SJCRH30 (cell line): ENCODE measurements at places on chromosomes 7 and 10.
A peak's percentile ranks its signal among the peaks of the same experiment; 100 is the strongest.

DNA sequence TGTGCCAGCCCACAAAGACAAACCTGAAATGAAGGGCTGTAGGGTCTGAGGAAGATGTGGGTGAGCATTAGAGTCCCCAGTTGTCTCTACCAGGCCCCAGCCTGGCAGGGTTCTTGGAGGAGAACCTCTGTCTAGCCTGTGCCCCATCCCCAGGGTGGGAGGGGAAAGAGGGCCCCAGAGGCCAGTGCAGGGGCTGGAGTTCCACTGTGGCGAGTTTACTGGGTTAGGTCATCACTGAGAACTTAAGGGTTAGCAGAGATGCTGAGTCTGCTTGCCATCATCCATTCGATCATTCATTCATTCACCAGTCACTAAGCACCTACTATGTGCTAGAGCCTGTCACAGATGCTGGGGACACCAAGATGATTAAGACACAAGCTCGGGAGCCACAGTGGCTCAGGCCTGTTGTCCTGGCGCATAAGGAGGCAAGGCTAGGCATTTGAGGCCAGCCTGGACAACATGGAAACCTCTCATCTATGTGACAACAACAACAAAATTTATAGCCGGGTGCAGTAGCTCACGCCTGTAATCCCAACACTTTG is 2.6 kb downstream of the ANKRD2 start:
- DNase-seq = no peak

GRCh38 chr10:22761569-22762220 is 47.3 kb upstream of the PIP4K2A start:
- no peak for DNase-seq

DNA sequence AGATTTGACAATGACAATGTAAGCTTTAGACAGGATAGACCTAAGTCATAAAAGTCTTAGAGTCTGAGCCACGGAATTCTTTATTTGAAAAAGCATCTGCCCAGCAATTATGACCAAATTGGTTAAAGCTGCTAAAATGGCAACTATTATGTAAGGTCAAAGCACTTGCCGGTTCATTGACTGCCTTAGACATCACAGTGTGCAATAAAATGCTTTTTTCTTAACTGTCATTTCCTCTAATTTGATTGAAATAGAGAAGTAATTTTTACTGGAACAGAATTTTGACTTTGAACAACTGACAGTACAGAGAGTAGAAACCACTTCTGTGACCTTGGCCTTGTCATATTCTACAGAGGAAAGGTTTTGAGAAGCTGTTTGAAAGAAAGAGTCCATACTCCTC is 142.9 kb downstream of the THSD7A start:
- DNase-seq = no peak

GRCh38 chr7:116770941-116771340 is 91.4 kb upstream of the CAPZA2 start:
- DNase-seq = no peak

DNA sequence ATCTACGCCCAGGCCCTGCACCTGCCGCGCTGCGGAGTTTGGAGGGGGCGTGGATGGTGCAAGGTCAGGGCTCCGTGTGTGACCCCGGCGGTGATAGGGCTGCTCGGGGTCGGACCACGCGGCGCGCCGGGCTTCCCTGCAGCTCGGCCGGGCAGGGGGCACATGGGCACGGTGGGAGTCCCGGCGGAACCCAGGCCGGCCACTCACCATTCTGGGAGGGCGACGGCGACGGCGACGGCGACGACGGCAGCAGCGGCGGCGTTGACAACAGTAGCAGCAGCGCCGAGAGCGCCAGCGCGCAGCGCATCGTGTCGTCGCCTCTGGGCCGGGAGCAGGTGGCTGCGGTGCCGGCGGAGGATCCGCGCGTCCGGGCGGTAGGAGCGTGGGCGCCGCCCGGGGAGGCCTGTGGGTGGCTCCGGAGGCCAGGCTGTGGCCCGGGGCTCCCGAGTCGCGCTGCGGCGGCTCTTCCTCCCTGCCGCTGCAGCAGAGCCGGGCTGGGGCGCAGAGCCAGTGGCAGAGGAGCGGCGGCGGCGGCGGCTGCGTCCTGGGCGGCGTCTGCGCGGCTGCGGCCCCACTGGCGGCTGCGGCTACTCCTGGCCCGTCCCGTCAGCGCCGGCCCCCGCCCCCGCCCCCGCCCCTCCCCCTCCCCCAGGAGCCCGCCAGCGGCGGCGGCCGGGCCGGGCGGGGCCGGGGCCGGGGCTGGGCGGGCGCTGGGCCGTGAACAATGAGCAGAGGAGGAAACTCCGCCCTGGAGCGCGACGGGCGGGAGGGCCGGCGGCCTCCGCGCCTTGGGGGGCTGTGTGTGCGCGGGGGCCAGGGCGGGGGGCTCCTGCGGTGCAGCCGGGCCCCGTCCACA is at the start of gene PODXL:
TSS of gene PODXL (minus strand) at position 576 of the 856 bp plus-strand sequence. CDS start at position 307, 269 bp downstream.
- DNase-seq = peak; percentile 80

DNA sequence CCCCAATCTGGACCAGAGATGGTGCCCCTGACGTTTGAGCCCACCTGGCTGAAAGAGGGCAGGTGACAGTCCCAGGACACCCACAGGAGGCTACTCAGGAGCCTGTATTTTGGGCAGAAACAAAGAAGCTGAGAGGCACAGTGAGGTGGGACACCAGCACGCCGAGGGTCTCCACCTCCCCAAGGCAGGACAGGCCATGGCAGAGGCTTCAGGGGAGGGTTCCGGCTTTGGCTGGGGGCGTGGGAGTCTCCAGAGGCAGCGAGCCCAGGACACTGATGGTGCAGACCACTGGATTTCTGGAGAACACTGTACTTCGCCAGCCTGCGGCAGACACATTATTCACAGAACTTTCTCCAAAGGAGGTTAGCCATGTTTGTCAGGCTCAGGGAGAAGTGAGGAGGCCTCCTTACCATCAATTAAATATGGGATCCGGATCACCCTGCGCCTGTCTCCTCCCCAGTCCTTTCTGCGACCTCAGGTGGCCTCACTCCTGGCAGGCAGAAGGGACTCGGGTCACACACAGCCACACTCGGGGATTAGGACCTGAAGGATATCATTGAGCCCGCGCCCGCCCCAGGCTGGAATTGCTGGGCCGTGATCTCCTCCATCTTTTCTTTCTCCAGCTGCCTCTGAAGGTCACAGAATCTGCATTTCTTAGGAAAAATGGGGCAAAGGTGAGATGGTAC is 98.3 kb downstream of the MKI67 start:
- DNase-seq = no peak

DNA sequence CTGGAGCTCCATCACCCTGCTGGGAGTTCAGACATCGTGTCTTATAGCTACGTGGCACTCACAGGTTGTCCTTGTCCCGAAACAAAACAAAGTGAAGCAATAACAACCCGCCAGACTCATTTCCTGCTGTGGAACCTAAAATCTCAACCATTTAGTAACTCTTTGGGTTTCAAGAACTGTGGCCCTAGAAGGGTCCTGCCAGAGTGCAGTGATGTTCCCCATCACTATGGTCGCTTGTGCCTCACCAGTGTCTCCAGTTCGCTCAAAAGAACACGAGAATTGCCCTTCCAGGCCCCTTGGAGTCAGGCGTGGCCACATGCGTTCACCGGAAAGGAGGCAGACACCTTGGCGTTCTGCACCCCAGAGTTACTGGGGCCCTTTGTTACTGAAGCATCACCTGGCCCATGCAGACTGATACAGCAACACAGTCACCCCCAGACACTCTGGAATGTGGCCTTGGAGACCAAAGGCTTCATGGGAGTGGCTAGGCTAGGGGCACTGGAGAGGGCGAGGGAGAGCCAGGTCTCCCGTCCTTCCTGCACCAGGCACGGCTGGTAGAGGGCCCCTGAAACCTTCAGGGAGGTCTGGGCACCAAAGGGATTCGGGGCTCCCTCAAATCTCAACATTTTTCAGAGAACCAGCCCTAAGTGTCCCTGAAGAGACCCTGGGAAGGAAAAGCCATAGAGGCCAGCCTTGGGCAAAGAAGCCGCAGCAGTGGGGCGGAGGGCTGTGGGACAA is 908 bp downstream of the CRYGN start:
- DNase-seq = no peak

DNA sequence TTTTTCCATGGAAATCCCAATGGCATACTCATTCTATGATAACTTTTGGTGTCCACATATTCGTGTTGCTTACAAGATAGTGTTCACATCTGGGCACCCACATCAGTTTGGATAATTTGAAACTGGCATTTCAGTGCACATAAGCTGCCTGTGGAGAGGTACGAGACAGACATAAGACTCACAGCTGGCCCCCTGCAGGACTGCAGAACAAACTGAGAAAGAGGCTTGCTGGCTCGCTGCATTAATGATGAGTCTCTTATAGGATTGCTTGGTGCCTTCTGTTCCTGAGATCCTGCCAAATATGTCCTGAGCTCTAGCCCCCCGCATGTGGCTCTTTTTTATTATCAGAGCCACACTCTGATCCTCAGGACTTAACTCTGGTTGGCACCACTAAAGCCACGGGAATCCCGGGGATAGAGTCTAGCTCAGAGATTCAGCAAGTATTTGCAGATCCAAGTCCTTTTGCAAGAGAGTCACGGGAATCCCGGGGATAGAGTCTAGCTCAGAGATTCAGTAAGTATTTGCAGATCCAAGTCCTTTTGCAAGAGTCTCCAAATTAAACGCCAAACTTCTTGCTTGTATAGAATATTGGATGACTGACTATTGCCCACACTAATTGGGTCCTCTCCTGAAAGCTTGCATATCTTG is 34.0 kb upstream of the JCAD start:
- DNase-seq = no peak

- peak; percentile 66 for DNase-seq
Measured at GRCh38 chr7:6615723-6616555, 529 bp downstream of the ZNF853 start.

DNA sequence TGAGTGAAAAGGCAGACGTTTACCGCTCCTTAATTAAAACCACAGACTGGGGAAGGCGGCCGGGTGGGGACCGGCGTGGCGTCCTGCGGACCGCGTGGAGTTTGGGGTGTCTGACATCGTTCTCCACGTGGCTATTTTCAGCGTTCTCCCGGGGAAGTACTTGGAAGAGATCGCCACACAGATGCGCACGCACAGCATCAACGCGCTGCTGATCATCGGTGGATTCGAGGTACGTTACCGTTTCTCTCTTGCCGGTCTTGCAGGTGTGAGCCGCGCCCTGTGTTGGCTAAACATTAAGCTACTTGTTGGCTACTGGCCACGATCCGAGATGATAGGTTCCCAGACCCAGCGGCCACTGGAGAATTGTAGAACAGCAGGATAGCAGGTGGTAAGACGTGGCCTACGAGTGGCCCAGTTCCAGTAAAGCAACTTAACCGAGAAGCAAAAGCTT is 51.3 kb downstream of the PFKP start:
- no peak for DNase-seq

DNA sequence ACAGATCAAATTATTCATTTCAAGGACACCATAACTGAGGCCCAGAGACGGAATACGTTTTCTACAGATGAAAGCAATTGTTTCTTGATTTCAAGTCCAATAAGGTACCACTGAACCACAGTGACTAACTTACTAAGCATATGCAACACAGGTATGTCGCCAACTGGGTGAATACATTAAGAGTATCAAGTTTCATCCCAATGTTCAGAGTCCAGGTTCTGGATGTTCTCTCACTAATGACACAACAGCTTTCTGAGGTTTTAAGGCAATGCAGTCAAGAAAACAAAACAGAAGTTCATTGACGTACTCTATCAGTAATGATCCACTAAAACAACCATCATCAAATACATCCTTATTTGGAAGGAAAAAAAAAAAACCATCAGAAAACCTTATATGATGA is 35.8 kb downstream of the NSUN6 start:
- DNase-seq = no peak

GRCh38 chr10:122232769-122233168 is 38.3 kb upstream of the BTBD16 start:
- peak; percentile 97 for DNase-seq

DNA sequence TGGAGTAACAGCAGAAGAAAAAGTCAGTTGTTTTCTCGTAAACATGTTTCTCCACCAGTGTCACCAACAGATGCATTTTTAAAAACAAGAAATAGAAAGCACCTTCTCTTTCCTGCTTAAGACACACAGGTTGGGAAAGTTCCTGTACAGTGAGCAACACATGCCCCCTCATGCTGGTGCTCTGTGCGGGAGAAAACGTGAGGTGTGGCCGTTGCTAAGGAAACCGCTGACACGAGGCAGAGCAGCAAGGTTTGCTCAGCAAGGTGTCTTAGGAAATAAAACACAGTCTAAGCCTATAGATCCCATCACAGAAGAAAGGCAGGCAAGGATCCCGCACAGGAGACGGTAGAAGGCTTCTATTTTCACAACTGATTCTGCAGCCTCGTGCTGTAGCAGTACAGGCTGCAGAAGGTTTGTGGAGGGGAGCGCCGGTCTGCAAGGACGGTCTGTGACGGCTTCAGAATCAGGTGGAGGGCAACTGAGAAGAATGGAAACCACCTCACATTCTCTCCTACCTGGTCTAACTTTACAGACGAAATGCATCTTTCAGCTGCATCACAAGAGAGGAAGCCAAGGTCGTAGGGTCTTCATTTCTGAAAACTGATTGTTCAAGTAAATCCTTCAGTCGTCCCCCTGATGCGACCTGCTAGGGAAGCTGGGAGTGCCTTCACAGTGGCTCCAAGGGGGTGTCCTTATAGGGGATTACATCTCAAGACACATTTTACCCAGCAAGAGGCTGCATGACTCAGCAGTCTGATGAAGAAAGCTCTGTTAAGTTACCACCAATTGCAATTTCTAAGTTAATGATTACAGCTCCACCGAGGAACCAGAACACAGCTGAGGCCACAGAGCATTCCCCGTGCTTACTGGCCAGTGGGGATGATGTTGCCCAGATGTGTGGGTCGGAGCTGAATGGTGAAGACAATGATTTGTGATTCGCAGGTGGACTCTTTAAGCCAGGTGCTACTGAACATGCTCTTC is 150.7 kb upstream of the KLF14 start:
- no peak for DNase-seq

DNA sequence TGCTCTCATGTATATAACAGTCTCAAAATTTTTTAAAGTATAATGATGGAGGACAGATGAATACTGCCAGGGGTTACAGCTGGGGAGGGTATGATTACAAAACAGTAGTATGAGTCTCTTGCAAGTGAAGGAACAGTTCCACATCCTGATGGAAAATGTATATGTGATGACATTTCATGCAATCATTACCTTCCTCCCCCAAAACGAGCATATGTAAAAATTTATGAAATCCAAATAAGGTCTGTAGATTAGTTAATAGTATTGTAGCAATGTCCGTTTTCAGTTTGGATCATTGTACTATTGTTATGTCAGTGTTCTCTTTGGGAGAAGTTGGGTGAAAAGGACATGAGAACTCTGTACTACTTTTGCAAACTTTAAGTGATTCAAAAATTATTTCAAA is 38.0 kb downstream of the DRGX start:
- DNase-seq = no peak

DNA sequence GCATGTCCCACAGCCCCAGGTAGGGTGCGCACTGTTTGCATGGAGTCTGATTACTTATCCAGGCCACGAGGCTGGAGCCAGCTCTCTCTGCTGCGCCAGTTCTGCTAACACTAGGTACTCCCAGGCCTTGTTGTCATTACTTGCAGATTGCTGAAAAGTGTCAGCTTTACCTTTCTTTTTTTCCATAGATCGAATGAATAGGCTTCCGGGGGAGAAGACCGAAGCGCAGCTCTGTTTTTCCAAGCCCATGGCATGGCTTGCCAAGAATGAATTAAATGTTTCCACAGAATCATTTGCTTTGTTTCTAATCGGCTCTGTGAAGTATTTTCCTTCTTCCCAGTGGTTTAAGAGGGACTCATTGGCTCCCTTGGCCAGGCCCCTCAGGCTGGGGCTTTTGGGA is 285.8 kb downstream of the BMPER start:
- DNase-seq = no peak
